Activated CD8-positive, alpha-beta memory T cell treated with anti-CD3 and anti-CD28 coated beads for 36 hours (primary cell): ENCODE measurements at places on chromosomes 12 and 14. TPM values are rescaled to one million over a fixed set of nuclear protein-coding genes. Genes with fewer than 3 reads are reported as not detected.

Gene C2CD5
- 25.4 TPM for total RNA-seq

Gene KIF26A
- total RNA-seq = 0.27 TPM

Gene SUOX
- total RNA-seq = 2.7 TPM

Gene PPP4R4
- 1.8 TPM for total RNA-seq

Gene INSM2
- not detected for total RNA-seq

Gene MANSC1
- total RNA-seq = 0.23 TPM

Gene SMIM10L1
- 10.2 TPM for total RNA-seq

Gene IL26
- total RNA-seq = 1.2 TPM

Gene NAA25
- total RNA-seq = 46.7 TPM

Gene TSPAN9
- total RNA-seq = 0.40 TPM

Gene NRL
- 1.7 TPM for total RNA-seq

Gene SCAF11
- 107 TPM for total RNA-seq

Gene NPAS3
- not detected for total RNA-seq

Gene SPSB2
- total RNA-seq = 3.3 TPM

Gene SLC41A2
- 8.3 TPM for total RNA-seq
